ENCODE measurements at places on chromosomes 1 and 21. TPM values are rescaled to one million over a fixed set of nuclear protein-coding genes. Genes with fewer than 3 reads are reported as not detected.

- no peaks in the 10 kb centered on the region for H3K36me3 ChIP-seq
- no peak overlapping the region for H3K27ac ChIP-seq
- H3K4me1 ChIP-seq: no peaks in the 10 kb centered on the region
- H3K27me3 ChIP-seq: no peaks in the 10 kb centered on the region
These were observed 84.4 kb downstream of the HSF2BP start for GRCh38 chr21:43574741-43575472.

GRCh38 chr1:39981385-39981784 is 26.4 kb downstream of the MFSD2A start:
- H3K4me3 ChIP-seq: no peak overlapping the region
- H3K27me3 ChIP-seq: no peaks in the 10 kb centered on the region
- no peaks in the 10 kb centered on the region for H3K36me3 ChIP-seq
- H3K27ac ChIP-seq: no peak overlapping the region
- peaks cover 19% of the 10 kb centered on the region for H3K4me1 ChIP-seq

DNA sequence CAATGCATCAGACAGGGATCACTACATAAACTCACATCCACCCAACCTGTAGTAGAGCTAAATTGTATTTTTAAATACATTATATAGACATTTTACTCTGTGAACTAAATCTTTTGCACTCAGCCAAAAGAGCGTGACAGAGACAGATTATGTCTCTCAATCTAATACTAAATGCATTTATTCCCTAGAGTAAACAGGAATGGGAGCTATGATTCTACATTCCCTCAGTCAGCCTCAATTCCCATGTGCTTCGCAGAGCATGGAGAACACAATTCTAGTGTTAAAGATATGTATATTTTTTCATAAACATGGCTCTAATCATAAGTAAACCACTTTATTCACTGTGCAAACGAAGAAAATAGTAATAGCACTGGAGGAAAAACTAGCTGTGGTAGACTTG is 16.5 kb downstream of the PIGK start:
- no peak overlapping the region for H3K4me3 ChIP-seq
- DNase-seq: no peak
- no peaks in the 10 kb centered on the region for H3K4me1 ChIP-seq
- H3K27me3 ChIP-seq: no peaks in the 10 kb centered on the region
- H3K36me3 ChIP-seq: no peaks in the 10 kb centered on the region

GRCh38 chr1:192453360-192453992 is 122.1 kb upstream of the RGS1 start:
- no peak for DNase-seq
- no peaks in the 10 kb centered on the region for H3K36me3 ChIP-seq
- no peak overlapping the region for H3K27ac ChIP-seq
- H3K4me3 ChIP-seq: no peak overlapping the region

The CITED4 gene
- total RNA-seq: 18.7 TPM

The MORC3 gene
- total RNA-seq: 22.3 TPM

All from GM23338 (cell line).